Left cardiac atrium (tissue), 4 donors: ENCODE measurements at places on chromosomes 6 and 20. TPM values are rescaled to one million over a fixed set of nuclear protein-coding genes. Genes with fewer than 3 reads are reported as not detected.

- DNase-seq = no peak
Measured at GRCh38 chr6:37162740-37163139, 7.2 kb upstream of the PIM1 start.

DNA sequence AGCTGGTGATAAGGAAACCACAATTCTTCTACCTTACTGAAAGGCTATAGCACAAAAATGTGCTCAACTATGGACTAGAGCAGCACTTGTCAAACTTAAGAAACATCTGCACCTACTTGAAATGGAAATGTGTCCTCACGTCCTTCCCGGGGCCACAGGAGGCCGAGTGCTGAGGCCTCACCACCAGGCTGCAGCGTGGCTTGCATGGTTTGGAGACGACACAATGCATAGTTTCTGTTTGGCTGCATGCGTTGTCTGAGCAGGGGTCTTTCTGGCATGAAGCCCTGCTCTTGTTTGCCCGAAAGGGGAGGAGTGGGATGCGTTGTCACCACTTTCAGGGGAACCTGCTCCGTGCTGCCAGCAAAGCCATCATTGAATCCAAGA is 228.8 kb downstream of the TTLL2 start:
- DNase-seq = no peak

DNA sequence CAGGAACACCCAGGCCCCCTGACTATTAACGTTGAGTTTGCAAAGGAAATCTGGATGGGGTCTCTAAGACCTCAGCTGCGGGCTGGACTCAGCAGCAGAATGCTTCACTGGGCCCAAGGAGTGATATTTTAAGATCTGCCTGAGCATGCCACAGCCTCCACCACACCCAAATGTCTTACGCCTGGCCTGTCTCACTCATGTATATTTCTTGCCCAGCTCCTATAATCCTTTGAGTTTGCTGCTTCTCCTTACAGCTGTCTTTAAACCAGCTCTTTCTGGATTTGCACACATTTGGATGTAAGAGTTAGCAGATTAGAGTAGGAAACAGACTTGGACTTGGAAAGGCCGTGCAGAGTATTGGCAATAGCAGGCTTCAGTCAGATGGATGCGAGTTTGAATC is 16.4 kb downstream of the CASS4 start:
- no peak for DNase-seq

DNA sequence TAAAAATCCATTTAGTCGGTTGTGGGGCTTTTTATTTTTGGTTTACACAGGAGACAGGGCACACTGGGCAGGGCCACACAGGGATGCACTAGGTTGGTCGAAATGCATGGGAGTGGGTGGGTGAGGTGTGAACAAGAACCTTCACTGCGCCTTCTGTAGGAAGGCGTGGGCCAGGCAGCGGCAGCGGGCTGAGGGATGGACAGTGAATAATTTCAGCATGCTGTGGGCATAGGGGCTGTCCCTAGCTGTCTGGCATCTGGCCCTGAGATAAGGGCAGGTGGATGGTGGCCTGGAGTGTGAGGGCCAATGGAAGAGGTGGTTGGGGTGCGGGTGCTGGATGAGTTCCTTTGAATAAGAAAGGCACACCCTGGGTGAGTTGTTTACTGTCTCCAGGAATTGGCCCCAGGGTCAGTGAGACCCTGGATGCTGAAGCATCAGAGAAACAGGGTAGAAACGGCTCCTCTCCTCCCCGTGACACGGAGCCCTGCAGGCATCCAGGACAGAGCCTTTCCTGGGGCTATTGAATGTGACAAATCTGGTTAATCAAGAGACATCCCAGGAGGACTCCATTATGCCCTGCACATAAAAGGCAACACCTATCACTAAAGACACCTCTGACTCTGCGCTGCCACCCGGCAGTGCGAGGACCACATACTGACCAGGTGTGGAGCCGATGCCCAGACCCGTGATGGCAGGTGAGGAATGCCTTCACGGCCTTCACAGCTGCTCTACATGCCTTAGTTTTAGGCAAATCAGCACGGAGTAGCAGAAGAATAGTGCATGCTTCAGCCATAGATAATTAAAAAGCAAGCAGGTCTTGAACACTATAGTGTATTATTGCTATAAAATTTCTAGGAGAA is 123.0 kb upstream of the SNX9 start:
- DNase-seq = no peak

DNA sequence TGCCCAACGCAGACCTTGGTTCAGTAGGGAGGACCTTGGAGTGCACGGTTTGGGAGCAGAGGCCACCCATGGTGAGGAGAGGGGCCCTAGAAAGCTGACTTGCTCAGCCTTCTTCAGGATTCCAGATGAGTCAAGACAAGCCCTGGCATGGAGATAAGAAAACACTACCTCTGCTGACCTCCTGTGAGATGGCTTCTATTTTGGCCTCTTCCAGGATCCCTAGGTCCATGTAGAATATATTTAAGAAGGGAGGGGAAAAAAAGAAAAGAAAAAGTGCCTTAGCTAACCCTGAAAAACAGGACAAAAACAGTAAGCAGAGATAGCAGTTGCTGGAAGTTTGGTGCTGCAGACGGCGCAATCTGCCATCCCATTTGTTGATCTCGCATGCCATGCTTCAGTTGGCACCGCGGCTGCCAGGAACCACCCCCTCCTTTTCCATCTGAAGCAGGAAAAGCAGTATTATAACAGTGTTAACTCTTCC is 100.0 kb downstream of the ARMC2 start:
- peak; percentile 52 for DNase-seq

- no peak for DNase-seq
Measured at GRCh38 chr6:165732696-165733488, 69.9 kb upstream of the PDE10A start.

GRCh38 chr6:108988296-108988695 is 106.3 kb downstream of the SESN1 start:
- DNase-seq = no peak

GRCh38 chr20:63003546-63003945 is 3.2 kb downstream of the BHLHE23 start:
- no peak for DNase-seq

DNA sequence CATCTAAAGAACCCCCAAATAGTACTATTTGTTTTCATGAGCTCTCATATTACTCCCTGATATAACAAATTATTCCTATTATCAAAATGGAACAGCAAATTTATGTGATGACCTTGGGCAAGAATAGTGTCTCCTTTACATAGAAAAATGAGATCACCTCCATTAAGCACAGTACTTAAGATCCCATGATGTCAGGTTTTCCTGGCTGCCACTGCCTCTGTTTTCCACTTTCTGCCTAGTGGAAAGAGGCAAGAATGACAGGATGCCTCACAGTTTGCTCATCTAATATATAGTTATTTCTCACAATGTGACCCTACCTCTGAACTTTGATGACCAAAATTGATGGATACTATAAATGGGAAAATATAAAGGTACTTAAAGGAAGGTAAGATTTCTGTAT is 260.1 kb upstream of the SGK1 start:
- no peak for DNase-seq

DNA sequence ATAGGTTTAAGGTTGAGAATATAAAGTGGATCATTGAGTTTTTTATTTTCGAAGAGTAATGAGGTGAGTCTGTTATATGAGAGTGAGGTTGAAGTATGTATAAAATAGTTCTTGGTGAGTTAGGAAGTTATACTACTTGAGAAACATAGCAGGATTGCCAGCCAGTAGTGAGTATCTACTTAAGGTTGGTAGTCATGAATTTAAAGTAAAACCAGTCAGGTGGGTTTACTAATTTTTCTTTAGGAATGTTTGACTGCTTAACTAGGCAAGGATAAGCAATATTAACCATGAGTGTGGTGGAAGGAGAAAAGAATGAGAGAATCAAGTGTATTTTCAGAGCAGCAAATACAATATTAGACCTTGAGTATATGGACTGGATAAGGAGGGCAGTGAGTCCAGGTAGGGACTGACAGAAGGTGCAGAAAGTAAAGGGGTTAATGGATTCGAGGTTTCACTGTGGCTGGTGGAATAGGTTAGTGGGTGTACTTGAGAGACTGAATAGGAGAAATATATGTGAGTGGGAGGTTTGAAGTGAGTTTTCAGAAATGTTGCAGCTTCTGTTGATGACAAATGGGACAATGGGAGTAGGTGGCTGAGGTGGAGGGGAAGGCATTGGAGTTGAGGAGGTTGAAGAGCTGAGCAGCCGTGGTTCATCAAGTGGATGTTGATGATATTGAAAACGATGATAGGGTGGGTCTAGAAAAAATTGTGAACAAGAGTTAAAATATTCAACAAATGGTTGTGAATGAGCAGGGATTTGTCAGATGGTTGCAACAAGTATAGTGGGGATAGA is 232.5 kb upstream of the ASCC3 start:
- DNase-seq = no peak

GRCh38 chr20:10594296-10594868 is 79.4 kb downstream of the JAG1 start:
- no peak for DNase-seq

- DNase-seq = no peak
Measured at GRCh38 chr20:13290724-13291123, 69.7 kb downstream of the ISM1 start.

Gene FRK
- 4.8 TPM for total RNA-seq

Gene OXT
- 0.65 TPM for total RNA-seq

Gene ZNF165
- 0.24 TPM for total RNA-seq

Gene RIMS4
- total RNA-seq = 0.80 TPM

Gene MCCD1
- total RNA-seq = not detected

Gene OR2H2
- not detected for total RNA-seq

Gene GINM1
- total RNA-seq = 59.4 TPM
